ENCODE measurements at places on chromosomes 4 and X. TPM values are rescaled to one million over a fixed set of nuclear protein-coding genes. Genes with fewer than 3 reads are reported as not detected.

DNA sequence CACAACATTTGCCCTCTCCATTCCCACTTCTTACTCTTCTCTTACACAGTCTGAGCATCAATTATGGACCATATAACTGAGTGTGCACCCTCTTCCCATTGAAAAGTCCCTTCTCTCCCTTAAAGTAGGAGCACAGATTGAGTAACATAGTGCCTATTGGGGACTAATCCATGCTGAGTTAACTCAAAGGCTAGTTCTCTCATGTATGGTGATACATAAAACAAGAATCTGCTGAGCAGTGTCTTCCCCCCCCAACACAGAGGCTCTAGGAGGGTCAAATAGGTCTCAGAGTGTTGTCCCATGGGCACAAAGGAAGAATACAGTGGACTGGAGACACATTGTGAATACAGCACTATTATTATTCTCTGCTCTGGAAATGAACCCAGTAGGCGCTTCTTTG, 274.6 kb upstream of the BOD1L1 start:
- DNase-seq = no peak

- DNase-seq = no peak
These were observed 670.6 kb upstream of the ATOH1 start for GRCh38 chr4:93157986-93158385.

The SPIN2B gene
- 8.4 TPM for total RNA-seq

GRCh38 chr4:6492027-6492590, 19.7 kb upstream of the PPP2R2C start:
- no peak for DNase-seq

DNA sequence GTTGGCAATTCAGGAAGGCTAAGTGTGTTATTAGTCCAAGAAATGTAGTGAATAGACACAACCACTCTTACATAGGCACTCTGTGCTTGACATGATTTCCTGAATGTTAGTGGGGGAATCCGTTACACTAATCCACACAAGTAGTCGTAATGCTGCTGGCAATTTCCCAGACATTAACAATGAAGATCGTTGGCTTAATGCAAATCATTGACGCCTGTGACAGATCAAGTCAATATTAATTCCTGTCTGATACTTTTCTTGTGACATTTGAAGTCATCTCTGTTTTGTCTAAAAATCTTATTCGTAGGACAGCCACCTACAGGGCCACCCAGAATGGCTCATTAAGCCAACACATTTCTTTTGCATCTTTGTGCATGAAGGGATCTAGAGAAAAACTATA, 939.1 kb upstream of the FTHL17 start:
- DNase-seq = no peak

DNA sequence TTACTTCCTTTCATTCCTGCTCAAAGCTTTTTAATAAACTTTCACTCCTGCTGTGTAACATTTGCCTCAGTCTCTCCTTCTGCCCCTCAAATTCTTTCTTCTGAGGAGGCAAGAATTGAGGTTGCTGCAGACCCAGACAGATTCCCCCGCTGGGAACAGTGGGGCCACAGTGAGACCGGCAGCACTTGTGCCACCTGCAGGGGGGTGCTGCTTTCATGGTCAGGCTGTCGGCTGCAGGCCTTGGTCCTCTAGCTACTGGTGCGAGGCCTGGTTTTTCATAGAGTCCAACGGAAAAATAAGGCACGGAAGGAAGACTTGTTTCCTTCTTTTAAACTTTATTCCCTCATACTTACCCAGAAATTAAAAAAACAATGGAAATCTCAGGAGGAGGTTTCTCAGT, 296.7 kb downstream of the NR3C2 start:
- DNase-seq = no peak

The STBD1 gene
- 0.26 TPM for total RNA-seq

Data from CD8-positive, alpha-beta memory T cell (primary cell).